ENCODE measurements at places on chromosomes 7 and 10. TPM values are rescaled to one million over a fixed set of nuclear protein-coding genes. Genes with fewer than 3 reads are reported as not detected.

Gene SPDYE2B
- total RNA-seq, result not detected

Gene TCERG1L
- total RNA-seq, result 1.3 TPM

Gene OR13A1
- total RNA-seq, result not detected

Gene SPDYE16
- 0.98 TPM for total RNA-seq

Gene TACC2
- 46.3 TPM for total RNA-seq

Gene CCDC146
- 23.6 TPM for total RNA-seq

Gene NDUFB8
- total RNA-seq, result 157 TPM

Gene HOXA10
- total RNA-seq, result 23.1 TPM

Gene GRID1
- total RNA-seq, result 10.5 TPM

Gene CALCR
- total RNA-seq, result 0.66 TPM

Gene MYO1G
- 0.84 TPM for total RNA-seq

GRCh38 chr7:43511769-43512515, 71.0 kb upstream of the STK17A start:
- DNase-seq, result no peak

DNA sequence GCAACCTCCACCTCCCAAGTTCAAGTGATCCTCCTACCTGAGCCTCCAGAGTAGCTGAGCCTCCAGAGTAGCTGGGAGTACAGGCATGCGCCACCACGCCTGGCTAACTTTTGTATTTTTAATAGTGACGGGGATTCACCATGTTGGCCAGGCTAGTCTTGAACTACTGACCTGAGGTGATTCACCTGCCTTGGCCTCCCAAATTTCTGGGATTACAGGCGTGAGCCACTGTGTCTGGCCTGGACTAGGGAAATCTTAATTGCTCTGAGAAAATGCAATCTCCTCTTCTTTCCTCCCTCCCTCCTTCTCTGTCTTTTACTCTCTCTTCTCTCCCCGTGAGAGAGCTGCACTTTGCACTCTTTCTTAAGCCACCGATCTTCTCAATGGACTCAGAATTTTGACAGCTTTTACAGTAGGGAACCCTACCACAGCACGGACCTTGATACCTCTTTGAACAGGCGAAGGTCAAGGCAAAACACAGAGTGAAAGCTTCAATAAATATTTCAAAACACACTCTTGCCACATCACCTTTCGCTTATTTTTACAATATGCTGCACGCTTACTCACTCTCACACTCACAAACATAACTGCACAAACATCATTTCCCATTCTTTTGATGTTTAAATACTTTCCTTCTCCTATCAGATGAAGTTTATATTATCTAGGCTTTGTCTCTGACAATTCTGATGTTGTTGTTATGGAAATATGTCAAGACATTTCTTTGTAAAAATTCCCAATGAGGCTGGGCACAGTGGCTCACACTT, 173.4 kb upstream of the NRP1 start:
- DNase-seq, result no peak

DNA sequence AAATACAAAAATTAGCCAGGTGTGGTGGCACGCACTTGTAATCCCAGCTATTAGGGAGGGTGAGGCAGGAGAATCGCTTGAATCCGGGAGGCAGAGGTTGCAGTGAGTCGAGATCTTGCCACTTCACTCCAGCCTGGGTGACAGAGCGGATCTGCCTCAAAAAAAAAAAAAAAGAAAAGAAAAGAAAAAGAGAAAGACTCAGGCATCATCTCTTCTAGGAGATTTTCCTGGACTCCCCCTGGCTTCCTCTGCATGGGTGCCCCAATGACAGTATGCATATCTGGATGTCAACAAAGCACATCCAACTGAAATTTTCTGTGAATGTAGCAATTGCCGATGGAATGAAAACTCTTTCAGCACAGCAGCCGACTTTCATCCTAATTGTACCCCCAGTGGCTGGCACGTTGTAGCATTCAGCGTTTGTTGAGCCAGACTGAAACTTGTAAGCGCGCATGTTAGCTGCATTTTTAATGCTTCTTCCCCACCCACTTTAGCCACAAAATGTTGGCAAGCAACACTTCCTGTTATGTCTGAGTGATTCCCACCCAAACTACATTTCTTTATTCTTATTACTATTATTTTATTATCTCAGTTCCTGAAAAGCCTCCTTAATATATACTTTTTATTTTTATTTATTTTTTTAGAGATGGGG, 70.2 kb downstream of the PRTFDC1 start:
- no peak for DNase-seq

DNA sequence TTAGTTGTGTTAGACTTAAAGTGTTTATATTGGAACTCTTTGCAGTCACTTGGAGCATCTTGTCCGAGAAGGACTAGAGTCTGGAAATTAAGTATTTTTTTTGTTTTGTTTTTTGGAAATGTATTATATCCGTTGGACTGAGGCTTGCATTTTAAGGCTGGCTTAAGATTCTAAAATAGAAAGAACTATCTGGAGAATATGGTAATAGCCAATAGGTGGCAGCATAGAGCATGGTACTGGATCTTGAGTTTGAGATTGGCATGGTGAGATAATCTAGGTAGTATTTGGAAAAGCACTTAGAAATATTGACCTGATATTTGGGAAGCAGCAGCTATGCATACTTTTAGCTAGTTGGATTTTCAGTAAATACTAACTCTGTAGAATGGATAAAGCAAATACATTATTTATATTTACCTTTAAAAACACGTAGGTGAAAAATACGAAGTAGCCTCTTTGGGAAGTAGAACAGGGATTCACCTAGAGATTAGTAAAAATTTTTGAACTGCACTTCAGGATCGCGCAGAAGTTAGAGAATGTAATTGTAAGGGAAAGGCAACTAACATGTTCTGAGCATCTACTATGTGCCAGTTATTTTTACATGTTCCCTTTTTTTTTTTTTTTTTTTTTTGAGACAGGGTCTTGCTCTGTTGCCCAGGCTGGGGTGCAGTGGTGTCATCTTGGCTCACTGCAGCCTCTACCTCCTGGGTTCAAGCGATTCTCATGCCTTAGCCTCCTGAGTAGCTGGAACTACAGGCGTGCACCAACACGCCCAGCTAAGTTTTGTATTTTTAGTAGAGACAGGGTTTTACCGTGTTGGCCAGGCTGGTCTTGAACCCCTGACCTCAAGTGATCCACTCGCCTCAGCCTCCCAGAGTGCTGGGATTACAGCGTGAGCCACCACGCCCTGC, 78.6 kb downstream of the LCOR start:
- DNase-seq, result peak; percentile 18

DNA sequence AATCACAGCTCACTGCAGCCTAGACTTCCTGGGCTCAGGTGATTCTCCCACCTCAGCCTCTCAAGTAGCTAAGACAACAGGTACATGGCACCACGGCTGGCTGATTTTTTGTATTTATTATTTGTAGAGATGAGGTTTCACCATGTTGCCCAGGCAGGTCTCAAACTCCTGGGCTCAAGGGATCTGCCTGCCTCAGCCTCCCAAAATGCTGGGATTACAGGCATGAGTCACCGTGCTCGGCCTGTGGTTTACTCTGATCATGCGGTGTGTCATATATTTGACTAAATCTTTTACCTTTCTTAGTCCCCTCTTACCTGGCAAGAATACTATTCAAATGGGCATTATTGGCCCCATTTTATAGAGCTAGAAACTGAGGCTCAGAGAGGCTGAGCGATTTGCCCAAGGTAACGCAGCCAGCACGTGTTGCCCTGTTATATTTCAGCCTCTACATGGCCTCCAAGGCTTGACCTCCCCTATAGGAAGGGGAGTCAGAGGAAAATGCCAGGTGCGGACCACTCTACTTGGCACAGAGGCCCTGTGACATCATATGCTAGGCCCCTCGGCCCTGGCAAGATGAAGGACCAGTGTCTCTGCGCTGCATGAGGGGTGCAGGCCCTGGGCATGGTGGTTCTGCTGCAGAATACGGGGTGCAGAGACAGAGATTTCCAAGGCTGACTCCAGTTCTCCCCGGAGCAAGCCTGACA, 8.2 kb downstream of the ZCCHC24 start:
- no peak for DNase-seq

DNA sequence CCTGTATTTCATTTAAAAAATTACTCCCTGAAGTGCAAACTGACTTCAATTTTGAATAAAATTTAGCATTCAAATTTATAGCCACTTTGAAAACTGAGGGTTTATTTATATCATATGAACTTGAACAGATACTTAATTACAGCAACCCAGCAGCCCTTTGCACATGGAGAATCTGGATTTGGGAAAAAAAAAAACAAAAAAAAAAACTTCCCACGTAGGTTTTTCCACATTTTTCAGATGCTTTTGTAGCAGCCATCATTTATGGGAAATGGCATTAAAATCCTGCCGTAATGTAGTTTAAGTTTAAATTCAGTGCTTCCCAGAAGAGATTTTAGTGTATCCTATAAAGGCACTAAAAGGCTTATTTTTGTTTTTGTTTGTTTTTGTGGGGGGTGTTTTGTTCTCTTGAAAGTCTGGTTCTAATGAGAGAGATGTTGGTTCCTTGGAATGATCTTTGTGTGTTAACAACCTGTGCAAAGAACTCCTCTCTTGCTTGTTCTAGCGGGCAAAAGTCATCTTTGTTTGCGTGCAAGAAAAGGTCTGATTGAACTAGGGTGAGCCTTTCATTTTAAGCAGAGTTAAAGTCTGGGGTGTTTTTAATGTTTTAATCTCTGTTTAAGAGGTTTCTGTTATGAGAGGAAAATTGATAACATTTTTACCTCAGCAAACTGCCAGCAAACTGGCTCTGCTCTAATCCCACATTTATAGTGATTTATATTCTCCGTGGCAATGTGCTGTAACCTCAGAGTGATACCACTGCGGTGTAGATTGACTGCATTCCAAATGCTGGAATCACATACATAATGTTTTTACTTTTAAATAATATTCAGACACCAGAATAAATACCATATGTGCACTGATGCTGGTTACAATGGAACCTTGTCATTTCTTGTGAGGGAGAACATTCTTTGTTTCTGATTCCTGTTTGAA, 105.5 kb downstream of the WNT2 start:
- no peak for DNase-seq

- peak; percentile 88 for DNase-seq
Observed at GRCh38 chr10:132516771-132517725, 20.5 kb upstream of the INPP5A start.

GRCh38 chr10:111106081-111106480, 29.3 kb downstream of the ADRA2A start:
- DNase-seq, result no peak

- DNase-seq, result no peak
Observed at GRCh38 chr10:61100887-61101286, 156.9 kb upstream of the RHOBTB1 start.

All from tibial nerve (tissue), 4 donors.